Stimulated activated CD4-positive, alpha-beta T cell treated with anti-CD3 and anti-CD28 coated beads, TNF-alpha, amount 100 ng/mL, for 24 hours (primary cell): ENCODE measurements at places on chromosomes 1 and 21.

- no peak for DNase-seq
Measured at GRCh38 chr1:228015276-228016180, 8.7 kb downstream of the WNT3A start.

DNA sequence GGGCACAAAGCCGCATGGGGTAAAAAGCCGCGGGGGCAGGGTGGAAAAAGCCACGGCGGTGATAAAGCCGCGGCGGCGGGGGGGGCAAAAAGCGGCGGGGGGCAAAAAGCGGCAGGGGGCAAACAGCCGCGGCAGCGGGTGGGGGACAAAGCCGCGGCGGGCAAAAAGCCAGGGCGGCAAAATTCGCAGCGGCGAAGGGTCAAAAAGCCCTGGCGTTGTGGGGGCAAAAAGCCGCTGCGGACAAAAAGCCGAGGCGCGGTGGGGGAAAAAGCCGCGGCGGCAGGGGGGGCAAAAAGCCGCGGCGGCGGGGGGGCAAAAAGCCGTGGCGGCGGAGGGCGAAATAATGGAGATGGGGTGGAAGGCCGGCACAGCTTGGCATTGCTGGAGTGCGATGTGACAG lies 3902.9 kb downstream of the SRGAP2C start:
- DNase-seq: no peak

- peak; percentile 58 for DNase-seq
Measured at GRCh38 chr1:47997289-47998200, at the start of gene TRABD2B. Gene TRABD2B, minus strand, starts transcription at chr1:47997385.

GRCh38 chr1:30541721-30542485 lies 181.5 kb downstream of the MATN1 start:
- DNase-seq: no peak

GRCh38 chr1:63693944-63694571 lies 79.8 kb upstream of the ROR1 start:
- no peak for DNase-seq

- no peak for DNase-seq
Measured at GRCh38 chr1:111218701-111219556, 8.6 kb upstream of the CHI3L2 start.

DNA sequence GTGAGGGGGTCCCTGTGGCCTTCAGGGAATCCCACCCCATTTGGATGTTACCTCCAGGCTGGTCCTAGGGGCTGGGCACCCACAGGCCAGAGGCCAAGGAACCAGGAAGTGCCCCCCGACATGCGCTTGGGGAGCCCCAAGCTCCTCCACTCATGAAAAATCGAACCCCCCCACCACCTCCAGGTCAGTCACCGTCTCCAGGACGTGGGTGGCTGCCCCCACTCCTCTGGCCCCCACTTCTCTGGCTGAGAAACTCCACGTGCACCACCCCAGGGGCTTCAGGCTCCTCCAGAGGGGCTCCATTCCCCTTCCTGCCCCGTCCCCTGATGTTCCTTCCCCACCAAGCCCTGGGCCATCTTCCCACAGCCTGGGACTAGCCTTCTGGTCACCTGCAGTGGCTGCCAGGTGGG lies 30.5 kb upstream of the POFUT2 start:
- no peak for DNase-seq

GRCh38 chr1:24417681-24418080 lies 2.1 kb downstream of the NIPAL3 start:
- no peak for DNase-seq

- no peak for DNase-seq
Measured at GRCh38 chr1:69752831-69753230, 185.1 kb downstream of the LRRC7 start.

DNA sequence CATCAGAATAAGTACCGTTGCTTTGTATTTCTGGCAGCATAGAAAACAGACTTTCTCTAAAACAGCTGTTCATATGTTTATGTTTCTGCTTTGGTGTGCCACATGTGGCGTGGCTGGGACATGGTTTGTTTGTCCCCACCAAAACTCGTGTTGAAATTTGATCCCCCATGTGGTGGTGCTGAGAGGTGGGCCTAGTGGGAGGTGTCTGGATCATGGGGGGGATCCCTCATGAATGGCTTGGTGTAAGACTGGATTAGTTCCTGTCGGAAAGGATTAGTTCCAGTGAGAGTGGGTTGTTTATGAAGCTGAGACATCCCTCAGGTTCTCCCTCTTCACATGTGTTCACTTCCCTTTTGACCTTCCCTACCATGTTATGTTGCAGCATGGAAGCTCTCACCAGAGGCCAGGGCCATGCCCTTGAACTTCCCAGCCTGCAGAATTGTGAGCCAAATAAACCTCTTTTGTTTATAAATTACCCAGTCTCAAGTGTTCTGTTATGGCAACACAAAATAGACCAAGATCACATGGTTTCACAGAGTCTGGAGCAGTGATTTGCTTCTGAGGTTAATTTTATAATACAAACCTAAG lies 17.9 kb upstream of the H3-3A start:
- DNase-seq: no peak

DNA sequence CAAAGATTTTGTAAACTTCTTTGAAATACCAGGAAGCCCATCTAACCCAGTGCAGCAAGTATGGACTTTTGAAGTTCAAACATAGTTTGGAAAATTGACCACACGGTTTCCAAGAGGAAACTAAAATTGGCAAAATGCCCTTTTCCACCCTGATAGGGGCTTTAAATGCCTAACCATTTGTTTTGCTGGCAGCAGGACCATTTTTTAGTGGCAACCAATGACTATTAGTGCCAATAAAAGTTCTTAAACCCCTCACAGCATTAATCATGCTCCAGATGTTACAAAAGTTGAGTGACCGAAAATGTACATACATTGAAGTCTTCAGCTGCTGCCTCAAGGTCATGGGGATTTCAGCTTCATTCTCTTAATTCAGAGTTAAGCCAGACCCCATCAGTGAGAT lies 46.4 kb upstream of the ENAH start:
- DNase-seq: no peak

DNA sequence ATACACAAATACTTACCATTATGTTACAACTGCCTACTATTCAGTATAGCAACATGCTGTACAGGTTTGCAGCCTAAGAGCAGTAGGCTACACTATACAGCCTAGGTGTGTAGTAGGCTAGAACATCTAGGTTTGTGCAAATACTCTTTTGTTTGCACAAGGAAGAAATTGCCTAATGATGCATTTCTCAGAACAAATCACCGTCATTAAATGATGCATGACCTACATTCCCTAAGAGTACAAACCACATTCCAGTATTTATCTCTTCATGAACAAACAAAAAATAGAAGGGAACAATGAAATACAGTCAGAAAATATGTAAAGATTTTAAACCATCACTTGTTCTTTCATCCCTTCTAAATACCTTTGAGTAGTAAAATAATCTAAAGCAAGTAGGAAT lies 109.7 kb upstream of the HP1BP3 start:
- no peak for DNase-seq

GRCh38 chr1:107123741-107124140 lies 17.1 kb upstream of the NTNG1 start:
- no peak for DNase-seq

DNA sequence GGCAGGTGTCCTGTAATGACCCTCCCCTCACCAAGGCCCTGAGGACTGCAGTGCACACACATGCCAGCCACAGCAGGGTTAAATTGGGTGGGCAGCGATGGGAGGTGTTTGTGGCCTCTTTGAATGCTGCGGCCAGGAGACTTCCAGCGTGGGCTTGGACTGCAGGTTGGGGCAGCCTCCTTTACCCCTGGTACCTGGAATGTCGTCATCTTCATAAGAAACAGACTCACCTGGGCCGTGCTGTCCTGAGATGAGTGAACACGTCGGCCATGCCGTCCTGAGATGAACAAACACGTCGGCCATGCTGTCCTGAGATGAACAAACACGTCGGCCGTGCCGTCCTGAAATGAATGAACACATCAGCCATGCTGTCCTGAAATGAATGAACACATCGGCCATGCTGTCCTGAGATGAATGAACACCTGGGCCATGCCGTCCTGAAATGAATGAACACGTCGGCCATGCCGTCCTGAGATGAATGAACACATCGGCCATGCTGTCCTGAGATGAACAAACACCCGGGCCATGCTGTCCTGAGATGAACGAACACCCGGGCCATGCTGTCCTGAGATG lies 50.1 kb upstream of the COL6A1 start:
- no peak for DNase-seq

DNA sequence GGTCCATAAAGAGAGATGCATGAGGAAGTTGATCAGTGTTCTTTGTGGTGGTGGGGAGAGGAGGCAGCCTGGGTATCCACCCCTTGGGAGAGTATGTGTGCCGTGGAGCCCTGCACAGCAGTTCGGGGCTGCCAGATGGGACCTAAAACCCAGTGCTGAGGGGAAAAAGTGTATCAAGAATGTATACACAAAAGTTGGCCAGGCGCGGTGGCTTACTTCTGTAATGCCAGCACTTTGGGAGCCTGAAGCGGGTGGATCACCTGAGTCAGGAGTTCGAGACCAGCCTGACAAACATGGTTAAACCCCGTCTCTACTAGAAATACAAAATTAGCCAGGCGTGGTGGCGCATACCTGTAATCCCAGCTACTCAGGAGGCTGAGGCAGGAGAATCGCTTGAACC lies 4.1 kb upstream of the TTC4 start:
- no peak for DNase-seq

- no peak for DNase-seq
Measured at GRCh38 chr21:20308586-20309315, 689.5 kb upstream of the NCAM2 start.

DNA sequence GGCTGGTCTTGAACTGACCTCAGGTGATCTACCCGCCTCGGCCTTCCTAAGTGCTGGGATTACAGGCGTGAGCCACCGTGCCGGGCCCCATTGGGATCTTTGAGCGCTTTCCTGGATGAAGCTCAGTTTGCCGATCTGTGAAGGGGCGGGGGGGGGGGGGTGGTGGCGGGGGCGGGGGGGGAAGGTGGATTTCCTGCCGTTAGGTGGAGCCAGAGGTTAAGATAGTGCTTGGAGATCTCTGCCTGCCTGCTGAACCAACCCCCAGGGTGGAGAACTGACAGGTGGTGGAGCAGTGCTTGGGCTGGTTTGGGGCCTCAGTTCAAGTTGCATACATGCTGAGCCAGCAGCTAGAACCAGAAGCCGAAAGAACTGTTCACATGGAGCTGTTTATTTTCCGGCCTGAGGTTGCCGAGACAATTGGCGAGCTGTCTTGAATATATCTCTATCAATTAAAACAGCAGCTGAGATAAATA lies 1.7 kb downstream of the TMCC2 start:
- peak; percentile 53 for DNase-seq

- peak; percentile 65 for DNase-seq
Measured at GRCh38 chr21:33229784-33230544, at the start of gene IFNAR2. Gene IFNAR2, plus strand, starts transcription at chr21:33229938. Its CDS starts 11,985 bp downstream, at chr21:33241923.

DNA sequence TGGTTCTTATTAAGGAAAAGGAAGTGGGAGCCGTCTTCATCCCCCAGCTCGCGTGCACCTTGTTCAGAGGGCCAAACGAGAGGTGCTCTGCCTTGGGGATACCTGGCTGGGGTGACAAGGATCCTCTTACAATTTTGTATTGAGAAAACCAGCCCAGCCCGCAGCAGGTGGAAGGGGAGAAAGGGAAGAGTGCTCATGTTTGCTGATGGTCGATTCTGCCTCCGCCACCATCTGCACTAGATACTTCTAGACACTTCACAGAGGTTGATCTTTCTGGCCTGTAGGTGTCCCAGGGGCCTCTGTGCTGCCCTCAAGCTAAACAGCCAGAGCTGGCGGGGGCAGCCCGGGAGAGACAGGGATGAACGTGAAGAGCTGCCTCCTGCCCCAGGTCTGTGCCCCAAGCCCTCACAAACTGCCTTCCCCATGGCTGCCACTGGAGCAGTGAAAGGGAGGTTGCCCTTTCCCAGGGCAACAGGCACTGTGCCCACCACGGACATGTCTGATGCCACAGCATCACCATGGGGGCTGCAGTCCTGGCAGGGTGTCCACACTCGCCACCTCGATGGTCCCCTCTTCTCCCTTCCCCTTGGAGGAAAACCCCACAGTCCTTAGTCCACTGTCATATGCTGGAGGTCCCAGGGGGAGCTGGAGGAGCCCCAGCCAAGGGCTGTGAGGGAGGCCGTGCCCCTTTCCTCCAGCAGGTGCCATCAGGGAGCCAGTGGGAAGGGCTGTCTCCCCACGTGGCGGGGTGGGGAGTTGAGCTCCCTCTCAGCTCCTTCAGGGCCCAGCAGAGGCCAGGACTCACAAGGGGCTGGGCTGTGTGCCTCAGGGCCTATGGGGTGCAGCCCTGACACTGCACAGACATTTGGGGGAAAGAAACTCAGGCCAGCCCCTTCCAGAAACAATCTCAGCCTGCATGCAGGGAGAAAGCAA lies 8.1 kb downstream of the ADPRS start:
- DNase-seq: no peak

- DNase-seq: no peak
Measured at GRCh38 chr1:111511370-111511769, 7.9 kb upstream of the ADORA3 start.

DNA sequence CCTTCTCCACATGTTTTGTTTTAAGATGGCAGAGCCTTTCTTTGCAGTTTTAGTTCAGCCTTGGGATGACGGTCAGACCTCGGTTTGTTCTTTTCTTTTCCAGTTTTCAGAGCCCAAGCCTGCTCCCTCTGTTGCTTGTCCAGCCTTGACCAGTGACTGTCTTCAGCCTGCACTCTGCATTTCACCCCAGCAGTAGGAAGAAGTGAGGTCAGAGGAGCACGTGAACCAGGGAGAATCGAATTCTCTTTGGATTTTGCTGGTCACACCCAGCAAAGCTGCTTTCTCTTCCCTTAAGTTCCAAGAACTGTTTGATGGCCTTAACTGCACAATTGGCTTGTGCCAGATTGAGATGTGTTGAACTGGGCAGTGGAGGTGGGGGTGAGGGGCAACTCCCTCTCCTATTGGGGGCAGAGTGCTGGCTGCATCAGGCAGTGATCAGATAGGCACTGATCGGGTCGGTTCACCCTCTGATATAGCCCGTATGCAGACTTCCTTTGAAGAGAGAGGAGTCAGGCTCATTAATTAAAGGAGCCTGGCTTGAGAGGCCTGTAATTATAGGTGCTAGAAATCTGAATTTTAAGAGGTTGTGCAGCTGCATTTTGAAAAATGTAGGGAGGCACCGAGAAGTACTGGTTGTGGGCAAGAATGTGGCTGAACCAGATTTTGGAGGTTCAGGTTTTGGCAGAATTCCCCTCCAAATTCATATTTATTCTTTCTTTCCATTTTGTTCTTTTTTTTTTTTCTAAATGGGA lies 42.4 kb downstream of the PEX14 start:
- no peak for DNase-seq

DNA sequence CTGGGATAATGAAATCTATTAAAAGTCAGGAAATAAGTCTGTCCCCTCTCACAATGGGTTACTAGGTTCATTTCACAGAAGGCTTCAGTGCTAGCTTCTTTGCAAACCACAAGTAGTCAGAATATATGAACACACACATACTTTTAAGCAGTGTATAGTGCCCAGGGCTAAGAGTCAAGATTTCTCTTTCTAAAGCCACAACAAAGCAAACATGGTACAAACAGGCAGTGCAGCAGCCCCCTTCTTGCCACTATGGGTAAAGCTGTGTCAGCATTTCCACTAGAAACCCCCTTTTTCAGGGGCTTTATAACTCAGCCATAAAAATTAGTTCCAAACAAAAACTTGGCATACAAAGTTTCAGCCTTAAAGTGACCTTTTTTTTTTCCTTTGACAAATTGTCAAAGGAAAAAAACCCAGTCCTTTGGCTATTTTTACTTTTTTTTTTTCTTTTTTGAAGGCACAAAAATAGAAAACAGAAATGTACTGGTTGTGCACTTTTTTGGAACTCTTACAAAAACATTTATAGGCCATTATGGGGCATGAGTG lies 315.4 kb downstream of the LMO4 start:
- no peak for DNase-seq

- DNase-seq: no peak
Measured at GRCh38 chr1:165871311-165872067, 44.1 kb downstream of the UCK2 start.

GRCh38 chr1:63000508-63000907 lies 216.6 kb downstream of the ATG4C start:
- DNase-seq: no peak

GRCh38 chr1:70441392-70442035 lies 30.4 kb downstream of the CTH start:
- no peak for DNase-seq
